Foreskin keratinocyte (primary cell): ENCODE measurements at places on chromosomes 5 and 9.

- DNase-seq = no peak
These were observed 23.8 kb upstream of the TRPM3 start for GRCh38 chr9:71145179-71145578.

GRCh38 chr9:26745111-26745510 is 147.5 kb downstream of the CAAP1 start:
- no peak for DNase-seq

GRCh38 chr9:120982836-120983235 is 56.2 kb upstream of the TRAF1 start:
- no peak for DNase-seq

DNA sequence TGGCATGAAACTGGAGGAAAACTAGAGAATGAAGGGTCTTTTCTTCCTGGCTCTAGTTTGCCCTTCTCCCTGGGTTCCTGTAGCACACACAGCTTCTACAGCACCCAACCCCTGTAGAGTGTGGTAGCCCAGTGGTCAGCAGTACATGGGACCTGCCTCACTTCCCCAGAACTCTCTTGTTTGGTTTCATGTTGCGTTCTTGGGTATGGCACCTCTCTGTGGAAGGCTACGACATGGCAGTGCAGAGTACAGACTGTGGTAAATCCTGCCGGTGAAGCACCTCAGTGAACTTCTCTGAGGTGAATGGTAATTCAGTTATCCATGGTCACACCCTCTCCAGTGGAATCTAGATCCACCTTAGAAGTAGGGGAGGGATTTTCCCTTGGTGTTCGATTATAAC is 105.5 kb downstream of the TLR4 start:
- DNase-seq = no peak

- peak; percentile 12 for DNase-seq
These were observed 601.9 kb downstream of the SEMA5A start for GRCh38 chr5:8944005-8944404.

DNA sequence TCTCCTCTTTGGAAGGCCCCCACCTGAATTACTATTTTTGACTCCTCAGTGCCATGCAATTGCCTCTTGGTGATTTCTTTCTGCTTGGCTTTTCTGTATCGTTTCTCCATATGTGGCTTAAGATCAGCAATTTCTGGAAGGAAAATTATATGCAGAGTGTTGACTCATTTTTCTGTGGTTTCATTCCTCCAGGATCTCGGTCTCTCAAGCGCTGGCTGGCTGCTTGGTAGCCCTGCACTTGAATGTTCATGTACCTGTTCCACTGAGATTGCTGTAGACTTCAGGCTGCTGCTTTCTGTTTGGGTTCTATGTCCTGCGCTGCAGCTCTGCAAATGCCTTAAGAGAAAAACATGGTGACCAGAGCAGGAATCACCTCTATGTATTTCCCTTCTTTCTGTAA is 77.6 kb downstream of the INIP start:
- no peak for DNase-seq

GRCh38 chr9:97468658-97469448 is 32.6 kb upstream of the TMOD1 start:
- DNase-seq = peak; percentile 5

DNA sequence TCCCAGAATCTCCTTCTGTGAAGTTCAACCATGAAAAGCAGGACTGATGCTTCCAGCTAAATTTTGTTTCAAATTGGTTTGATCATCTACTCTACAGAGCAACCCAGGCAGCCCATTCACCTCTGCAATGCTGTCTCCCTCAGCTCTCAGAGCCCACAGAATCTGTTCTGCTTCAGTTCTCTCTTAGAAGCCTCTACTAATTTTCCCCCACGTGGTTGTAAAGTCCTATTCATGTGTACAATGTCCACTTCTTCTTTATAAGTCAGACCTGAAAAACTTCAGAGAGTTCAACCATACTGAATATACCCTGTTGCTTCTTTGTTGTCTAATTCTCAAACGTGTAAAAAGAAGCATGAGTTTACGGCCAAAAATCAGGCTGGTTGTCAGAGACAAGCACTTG is 21.3 kb upstream of the FAM13B start:
- no peak for DNase-seq

GRCh38 chr5:59749782-59750520 is 143.6 kb downstream of the PDE4D start:
- no peak for DNase-seq

- no peak for DNase-seq
These were observed 265.1 kb downstream of the PSAT1 start for GRCh38 chr9:78562021-78562420.

GRCh38 chr5:14450018-14450524 is 131.5 kb upstream of the OTULINL start:
- DNase-seq = no peak
